ENCODE measurements at places on chromosomes 5 and 9.

GRCh38 chr5:157912621-157913325 is 53.8 kb upstream of the CLINT1 start:
- DNase-seq, result no peak

- DNase-seq, result no peak
These were observed 208.0 kb downstream of the CYLC2 start for GRCh38 chr9:103203172-103203571.

- DNase-seq, result no peak
These were observed 12.7 kb upstream of the TMEM174 start for GRCh38 chr5:73160239-73160671.

- no peak for DNase-seq
These were observed 534 bp upstream of the SAPCD2 start for GRCh38 chr9:137070906-137071275.

DNA sequence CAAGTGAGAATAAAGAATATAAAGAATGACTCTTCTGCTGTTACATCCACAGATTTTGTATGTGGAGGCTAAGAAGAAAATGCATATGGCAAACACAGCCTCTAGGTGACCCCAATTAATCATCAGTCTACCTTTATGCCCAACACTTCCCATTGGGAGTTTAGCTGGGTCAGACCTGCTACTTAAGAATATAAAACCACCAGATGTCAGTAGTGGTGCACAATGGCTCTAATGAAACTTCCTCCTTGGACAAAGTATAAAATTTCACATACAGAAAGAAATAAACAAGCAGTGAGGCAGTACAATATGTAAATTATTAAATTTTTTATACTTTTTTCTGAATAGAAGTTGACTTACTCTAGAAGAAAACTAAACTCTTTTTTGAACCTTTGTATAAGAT is 539.9 kb downstream of the BRINP1 start:
- DNase-seq, result no peak

- no peak for DNase-seq
These were observed 2.0 kb downstream of the NIPBL start for GRCh38 chr5:36878392-36879082.

- DNase-seq, result no peak
These were observed 31.2 kb upstream of the NDUFB6 start for GRCh38 chr9:32603914-32604852.

GRCh38 chr5:74766418-74766848 is 484 bp downstream of the GFM2 start:
- no peak for DNase-seq

GRCh38 chr5:137344021-137344420 is 155.1 kb downstream of the SPOCK1 start:
- DNase-seq, result no peak

- DNase-seq, result no peak
These were observed 75.9 kb downstream of the NFIB start for GRCh38 chr9:14238079-14238478.

GRCh38 chr5:83577036-83577636 is 105.6 kb downstream of the VCAN start:
- DNase-seq, result no peak

- DNase-seq, result no peak
These were observed 5.1 kb upstream of the DCAF12 start for GRCh38 chr9:34131571-34131970.

DNA sequence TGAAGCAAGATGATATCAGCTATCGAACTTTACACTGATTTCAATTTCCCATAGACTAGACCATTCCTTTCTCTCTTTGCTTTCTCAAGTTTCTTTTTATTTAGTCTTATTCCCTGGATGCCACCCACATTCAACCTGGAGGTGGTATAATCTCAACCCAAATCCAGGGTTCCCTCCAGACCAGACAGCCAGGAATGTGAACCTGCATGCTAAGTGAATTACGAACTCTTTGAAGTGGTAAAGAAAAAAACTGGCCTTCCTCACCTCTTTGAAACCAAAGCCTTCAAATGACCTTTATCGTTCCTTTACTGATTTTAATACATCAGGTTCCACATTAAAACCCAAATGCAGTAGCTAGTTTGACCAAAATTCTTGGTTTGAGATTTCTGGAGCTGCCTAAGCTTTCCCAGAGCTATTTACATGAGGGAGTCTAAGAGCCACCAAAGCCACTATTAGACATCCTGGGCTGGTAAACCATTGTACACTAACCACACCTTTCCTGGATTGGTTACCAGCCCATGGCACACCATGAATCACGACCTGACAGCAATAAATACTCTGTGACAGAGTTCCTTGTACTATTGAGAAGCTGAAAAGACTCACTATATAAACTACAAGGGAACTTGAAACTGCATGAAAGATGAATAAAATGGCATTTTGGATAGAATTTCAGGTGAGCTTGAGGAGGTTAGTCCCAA is 323.7 kb downstream of the ADAMTS6 start:
- no peak for DNase-seq

GRCh38 chr5:171342362-171343111 is 33.5 kb downstream of the TLX3 start:
- DNase-seq, result peak; percentile 54

DNA sequence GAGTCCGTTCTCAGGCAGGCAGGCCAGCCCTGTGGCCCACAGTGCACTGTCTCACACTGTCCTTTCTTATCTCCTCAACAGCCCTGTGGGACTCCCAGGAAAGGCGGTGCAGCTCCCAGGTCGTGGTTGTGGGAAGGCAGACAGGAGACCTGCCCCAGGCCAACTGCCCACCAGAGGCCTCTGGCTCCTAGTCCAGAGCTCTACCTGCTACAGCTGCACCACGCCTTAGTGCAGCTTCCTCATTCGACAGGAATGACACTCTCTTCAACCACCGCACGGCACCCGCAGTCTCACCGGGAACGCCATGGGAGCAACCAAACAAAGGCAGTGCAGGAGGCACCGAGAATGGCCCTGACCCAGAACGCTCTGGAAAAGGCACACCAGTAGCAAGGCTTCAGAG is 25.3 kb downstream of the CAMSAP1 start:
- DNase-seq, result no peak

GRCh38 chr5:9621379-9621903 is 8.7 kb downstream of the TAS2R1 start:
- no peak for DNase-seq

DNA sequence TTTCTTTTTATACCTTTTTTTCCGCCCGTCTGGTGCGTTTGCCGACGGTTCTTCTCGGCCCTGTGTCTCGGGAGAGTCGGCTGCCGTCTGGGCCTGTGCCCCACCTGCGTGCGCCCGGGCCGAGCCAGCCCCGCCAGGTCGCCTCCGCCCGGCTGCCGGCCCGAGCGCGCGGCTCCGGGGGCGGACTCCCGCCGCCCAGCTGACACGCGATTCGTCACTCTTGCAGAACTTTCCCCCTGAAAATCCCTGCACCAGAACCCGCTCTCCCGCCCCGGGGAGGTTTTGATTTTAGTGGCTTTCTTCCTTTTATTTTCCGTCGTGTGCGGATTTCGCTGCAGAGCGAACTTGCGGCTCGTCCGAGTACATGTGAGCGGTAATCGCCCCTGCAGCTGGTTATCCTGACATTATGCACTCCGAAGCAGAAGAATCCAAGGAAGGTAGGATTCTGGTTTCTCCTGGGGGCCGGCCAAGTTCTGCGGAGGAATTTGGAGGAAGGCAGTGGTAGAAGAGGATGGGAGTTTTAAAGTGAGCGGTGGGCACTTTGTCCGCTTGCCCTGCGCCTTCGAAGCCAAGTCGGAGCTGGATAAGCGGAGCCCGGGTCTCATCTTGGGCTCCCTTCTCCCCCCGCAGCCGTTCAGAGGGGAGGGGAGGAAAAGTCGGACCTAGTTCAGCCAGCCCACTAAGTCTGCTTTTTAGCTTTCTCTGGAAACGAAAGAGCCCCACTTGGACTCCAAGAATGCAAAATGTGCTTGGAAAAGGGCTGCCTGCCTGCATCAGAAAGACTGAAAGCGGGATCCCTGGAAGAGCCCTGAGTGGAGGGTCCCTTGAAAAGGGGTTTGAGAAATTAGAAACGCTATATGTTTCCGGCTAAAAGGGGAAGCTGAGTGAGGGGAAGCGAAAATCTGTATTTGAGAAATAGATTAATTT is at the start of gene TNFAIP8:
Gene TNFAIP8 (plus strand): TSS at position 335 of the 927 bp plus-strand sequence. CDS start 72 bp downstream, at position 407.
- DNase-seq, result no peak

DNA sequence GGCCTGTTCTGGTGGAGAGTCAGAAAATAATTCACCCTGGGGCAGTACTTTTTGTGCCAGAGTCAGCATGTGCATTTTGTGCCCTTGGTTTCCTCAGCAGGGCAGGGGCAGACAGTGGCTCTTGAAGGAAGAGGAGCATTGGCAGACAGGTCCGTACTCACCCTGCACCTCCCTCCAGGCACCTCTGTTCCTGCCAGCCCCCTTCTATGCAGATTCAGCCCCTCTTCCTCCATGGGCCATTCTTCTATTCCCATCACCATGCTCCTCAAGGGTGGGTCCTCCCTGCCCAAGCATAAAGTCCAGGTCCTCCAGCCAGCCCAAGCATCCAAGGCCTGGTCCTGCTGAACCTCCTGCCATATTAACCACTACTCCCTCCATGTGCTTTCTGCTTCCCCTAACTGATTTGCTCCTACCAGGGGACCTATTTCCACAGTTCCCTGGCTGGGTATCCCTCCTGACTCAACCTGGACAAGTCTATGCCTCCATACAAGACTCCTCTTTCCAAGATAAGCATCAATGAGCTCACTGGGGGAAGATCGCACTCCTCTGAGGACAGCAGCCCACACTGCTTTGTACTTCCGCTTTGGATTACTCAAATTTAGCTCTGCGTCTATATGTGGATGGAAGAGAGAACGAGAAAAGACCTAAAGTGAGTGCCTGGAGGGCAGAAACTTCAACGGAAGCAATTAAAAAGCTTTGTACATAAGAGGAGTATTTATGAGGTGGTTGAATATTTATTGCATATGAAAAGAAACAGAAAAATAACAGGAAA is 9.3 kb upstream of the ACSL6 start:
- DNase-seq, result no peak

GRCh38 chr5:115423541-115423940 is 121.0 kb downstream of the FEM1C start:
- peak; percentile 91 for DNase-seq

- no peak for DNase-seq
These were observed 4.4 kb downstream of the ABL1 start for GRCh38 chr9:130839132-130840111.

DNA sequence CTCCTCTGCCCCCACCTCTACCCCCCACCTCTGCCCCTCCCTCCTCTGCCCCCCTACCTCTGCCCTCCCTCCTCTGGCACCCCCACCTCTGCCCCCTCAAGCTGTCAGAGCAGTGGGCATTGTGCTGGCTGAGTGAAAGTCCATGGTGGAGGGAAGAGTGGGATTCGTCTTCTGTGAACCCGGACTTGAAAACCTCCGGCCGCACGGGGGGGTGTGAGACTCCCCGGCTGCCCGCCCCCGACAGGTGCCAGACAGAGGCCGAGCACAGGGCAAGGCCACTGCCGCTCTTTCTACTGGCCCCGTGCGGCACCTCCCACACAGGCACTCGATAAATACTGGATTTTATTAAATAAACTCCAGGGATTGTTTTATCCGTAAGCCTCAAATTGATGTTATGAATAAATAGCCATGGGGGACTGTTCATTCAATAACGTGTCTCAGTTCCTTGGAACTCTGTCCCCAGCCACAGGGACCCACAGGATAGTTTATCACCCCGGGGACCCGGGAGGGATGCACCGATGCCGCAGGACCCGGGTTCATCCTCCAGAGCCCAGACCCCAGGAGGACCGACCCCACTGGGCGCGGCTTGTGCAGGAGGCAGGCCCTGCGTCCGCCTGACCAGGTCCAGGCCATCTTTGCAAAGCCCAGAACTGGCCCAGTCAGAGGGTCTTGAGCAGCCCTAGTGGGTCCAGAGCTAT is 2.6 kb upstream of the QRFP start:
- no peak for DNase-seq

DNA sequence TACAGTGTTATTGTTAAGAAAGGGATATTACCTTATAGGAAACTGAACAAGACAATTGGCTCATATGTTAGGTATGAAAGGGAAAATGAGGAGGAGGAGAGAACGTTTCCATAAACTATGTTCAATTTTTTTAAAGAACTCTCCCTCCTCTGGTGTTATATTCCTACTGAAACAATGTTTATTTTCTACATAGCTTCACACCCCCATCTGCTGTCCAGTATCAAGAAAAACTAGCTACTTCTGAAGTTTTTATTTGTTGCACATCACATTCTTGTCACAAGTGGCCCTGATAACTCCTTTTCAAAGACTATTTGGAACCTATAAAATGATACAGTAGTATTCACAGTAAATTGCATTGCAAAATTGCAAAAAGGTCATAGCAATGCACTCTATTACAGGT is 223.4 kb upstream of the FAM174A start:
- no peak for DNase-seq
